ENCODE measurements at places on chromosomes 3 and 15.
A peak's percentile ranks its signal among the peaks of the same experiment; 100 is the strongest.

DNA sequence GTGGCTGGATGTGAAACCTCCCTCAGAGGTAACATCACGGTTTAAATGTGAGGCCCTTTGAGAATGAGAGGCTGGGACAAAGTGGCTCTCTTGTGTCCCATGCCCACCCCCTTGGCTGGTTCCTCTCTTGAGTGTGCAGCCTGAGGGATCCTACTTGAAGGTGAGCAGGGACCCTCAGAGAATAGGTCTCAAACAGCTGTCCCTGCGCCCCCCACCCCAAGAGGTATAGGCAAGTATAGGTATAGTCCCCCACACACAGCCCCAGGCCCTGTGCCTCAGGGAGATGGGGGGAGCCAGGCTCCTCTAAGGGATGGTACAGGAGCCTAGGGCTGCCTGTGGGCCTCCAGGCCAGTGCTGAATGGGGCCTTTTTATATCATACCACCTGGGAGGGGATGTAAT is 61.9 kb downstream of the ISG20 start:
- DNase-seq: no peak

GRCh38 chr15:62900071-62900802 is 142.3 kb upstream of the TPM1 start:
- DNase-seq: no peak

- DNase-seq: peak; percentile 43
Observed at GRCh38 chr3:44825264-44825925, 36.3 kb upstream of the TMEM42 start.

DNA sequence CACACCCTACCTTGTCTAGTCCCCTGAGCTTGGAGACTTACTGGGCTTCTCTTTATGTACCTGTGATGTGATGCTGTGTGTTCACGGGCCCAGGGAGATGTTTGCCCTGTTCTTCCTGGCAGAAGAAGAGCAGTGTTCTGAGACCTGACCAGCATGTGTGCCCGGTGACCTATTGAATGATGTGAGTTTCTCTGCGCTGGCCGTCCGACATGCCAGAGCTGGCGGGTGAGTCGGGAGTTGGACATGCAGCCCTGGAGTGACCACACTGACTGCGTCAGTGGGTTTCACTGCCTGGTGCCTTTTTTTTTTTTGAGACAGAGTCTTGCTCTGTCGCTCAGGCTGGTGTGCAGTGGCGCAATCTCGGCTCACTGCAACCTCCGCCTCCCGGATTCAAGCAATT is 42.3 kb downstream of the CGNL1 start:
- DNase-seq: no peak

GRCh38 chr15:91989821-91990220 is 136.3 kb downstream of the SLCO3A1 start:
- no peak for DNase-seq

- DNase-seq: no peak
Observed at GRCh38 chr15:66408675-66409282, 22.1 kb downstream of the MAP2K1 start.
